Amniotic epithelial cell (primary cell): ENCODE measurements at places on chromosomes 12 and 14.

- peak; percentile 22 for DNase-seq
These were observed 184.5 kb upstream of the CRY1 start for GRCh38 chr12:107277855-107278254.

DNA sequence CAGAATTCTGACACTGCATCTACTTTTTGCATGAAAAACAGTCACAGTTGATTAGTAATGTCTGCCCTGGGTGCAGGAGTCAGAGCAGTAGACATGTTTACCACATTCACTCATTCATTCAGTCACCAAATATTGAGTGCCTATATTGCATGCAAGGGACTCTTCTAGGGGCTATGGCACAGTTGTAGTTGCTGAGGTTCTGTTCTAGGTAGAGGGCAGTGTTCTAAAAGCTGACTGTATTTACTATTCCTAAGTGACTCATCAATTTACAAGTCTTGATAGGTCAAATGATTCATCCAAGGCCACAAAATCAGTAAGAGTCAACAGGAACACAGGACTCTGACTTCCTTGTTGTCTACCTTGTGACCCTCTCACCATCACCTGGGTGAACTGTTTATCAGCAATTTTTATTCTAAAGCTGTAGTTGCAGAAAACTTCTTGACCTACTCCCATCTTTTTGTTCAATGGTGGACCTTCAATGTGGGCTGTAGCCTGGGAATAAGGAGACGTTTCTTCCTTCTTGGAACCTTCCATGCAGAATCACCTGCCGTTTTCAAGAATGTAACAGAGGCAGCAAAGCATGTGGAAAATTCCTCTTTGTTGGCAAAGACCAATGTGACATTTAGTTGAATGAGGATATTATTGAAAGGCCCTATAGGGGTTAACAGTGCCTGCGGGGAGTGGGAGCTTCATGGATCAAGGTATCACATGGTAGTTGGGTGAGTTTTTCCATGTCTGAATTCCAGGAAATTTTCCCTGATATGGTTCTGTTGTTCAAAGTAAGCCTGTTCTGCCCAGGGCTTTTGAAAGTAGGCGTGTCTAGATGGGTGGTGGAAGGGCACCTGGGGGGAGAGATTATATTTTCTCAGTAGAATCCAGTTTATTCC, 223.2 kb downstream of the KTN1 start:
- DNase-seq = peak; percentile 64

GRCh38 chr14:32980178-32980901, 41.7 kb downstream of the NPAS3 start:
- DNase-seq = no peak

GRCh38 chr14:32099473-32099872, 22.4 kb downstream of the ARHGAP5 start:
- DNase-seq = no peak

- DNase-seq = no peak
These were observed 78.5 kb upstream of the RASSF3 start for GRCh38 chr12:64531665-64532334.

DNA sequence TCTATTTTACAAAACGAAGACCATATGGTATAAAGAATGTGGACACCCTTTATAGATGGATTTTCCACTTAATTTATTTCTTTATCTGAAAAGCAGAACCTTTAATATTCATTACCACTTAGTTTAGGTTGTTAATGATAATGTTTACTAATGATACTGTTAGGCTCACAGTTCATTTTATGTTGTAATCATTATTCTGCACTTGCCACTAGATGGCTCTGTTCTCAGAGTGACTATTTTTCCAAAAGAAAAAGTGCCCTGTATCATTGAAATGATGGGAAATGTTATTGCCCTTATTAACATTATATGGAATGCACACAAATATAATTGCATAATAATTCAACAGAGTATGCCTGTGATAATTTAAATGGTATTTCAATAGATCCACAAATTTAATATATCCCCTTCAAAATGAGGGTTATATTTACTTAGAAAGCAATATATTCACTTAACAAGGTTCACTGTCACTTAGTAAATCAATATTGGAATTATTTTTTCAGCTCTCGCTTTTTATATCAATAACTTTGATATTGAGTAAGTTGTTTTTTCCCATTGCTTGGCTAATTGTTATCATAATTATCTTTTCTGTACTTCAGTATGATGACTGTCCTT, 95.7 kb downstream of the PDE3A start:
- DNase-seq = no peak

DNA sequence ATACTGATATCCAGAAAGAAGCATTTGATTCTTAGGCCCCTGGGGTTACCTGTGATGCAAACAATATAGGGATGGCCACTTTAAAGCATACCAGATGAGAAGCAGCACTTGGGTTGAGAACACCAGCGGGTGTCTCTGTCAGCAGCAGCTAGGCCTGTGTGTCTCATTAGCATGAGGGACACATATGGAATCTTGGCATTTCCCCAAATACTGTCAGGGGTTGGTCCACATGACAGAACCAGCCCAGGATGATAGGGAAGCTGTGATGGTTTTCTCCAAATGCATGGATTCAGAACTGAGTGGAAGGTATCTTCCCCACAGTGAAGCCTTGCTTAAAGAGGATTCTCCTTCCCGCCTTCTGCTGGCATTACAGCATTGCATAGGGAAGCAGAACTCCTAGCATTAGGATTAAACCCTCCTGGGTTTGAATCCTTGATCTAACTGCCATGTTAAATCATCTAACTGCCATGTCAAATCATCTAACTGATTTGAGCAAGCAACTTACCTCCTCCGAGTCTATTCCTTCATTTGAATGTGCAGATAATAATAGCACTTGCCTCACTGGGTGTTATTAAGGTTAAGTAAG, 111.5 kb upstream of the WSCD2 start:
- DNase-seq = no peak

DNA sequence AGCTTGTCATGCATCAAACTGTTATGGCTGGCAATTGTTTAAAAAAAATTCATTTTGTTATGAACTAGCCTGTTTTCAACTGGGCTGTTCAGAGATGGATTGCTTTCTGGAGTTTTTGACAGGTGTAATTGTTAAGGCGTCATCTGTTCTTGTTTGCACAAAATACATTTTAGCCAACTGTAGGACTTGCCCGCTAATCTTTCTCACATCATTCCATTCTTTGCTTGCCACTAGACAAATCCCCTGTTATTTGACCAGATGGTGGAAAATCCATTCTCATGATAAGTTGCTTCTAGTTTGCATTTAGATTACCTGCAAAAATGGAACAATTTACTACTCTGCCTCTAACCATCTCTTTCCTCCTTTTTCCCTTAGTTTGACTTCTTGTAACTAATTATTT, 114.3 kb downstream of the NPAS3 start:
- no peak for DNase-seq

- no peak for DNase-seq
These were observed 15.0 kb downstream of the G2E3 start for GRCh38 chr14:30573966-30574365.

- DNase-seq = peak; percentile 94
These were observed 3.8 kb downstream of the CBLN3 start for GRCh38 chr14:24425704-24426103.

- peak; percentile 32 for DNase-seq
These were observed 12.1 kb downstream of the ZFHX2 start for GRCh38 chr14:23539248-23540140.

GRCh38 chr12:48807981-48808380, 10.3 kb upstream of the CACNB3 start:
- DNase-seq = no peak

- DNase-seq = no peak
These were observed 47.8 kb downstream of the HSD17B6 start for GRCh38 chr12:56810918-56811317.

- DNase-seq = no peak
These were observed 13.2 kb upstream of the HVCN1 start for GRCh38 chr12:110702081-110702480.

- no peak for DNase-seq
These were observed 841.7 kb downstream of the VRK1 start for GRCh38 chr14:97638864-97639263.

- DNase-seq = no peak
These were observed 167.1 kb upstream of the NOS1 start for GRCh38 chr12:117528538-117528937.
